ENCODE measurements at places on chromosomes 13 and 19. TPM values are rescaled to one million over a fixed set of nuclear protein-coding genes. Genes with fewer than 3 reads are reported as not detected.

GRCh38 chr19:35009424-35010415 lies 9.6 kb downstream of the GRAMD1A start:
- DNase-seq: no peak

DNA sequence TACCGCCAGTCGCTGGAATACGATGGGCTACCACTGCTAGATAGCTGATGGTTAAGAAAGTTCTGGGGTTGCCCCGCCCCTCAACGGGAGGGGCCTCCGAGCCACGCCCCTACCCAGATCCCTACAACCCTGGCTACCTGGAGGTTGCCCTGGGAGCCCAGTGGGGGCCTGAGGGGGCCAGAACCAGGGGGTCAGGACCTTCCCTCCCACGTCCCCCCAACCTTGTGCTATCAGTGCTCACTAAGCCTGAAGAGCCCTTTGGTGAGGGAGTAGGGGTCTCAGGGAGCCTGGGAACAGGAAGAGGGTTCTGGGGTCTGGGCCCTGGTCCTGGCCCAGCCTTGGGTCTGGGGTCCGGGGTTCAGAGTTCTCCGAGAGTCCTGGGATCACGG lies 8.9 kb downstream of the OCEL1 start:
- DNase-seq: peak; percentile 73

DNA sequence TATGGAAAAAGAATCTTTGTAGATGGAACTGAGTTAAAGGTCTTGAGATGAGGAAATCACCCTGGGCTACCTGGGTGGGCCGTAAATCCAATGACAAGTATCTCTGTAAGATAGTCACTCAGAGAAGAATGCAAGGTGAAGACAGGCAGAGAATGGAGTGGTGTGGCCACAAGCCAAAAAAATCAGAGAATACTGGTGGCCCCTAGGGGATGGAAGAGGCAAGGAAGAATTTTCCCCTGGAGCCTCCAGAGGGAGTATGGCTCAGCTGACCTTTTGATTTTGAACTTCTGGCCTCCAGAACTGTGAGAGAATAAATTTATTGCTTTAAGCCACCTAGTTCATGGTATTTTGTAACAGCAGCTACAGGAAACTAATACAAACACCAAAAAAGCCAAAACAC lies 32.7 kb upstream of the CSNK1A1L start:
- DNase-seq: peak; percentile 49

DNA sequence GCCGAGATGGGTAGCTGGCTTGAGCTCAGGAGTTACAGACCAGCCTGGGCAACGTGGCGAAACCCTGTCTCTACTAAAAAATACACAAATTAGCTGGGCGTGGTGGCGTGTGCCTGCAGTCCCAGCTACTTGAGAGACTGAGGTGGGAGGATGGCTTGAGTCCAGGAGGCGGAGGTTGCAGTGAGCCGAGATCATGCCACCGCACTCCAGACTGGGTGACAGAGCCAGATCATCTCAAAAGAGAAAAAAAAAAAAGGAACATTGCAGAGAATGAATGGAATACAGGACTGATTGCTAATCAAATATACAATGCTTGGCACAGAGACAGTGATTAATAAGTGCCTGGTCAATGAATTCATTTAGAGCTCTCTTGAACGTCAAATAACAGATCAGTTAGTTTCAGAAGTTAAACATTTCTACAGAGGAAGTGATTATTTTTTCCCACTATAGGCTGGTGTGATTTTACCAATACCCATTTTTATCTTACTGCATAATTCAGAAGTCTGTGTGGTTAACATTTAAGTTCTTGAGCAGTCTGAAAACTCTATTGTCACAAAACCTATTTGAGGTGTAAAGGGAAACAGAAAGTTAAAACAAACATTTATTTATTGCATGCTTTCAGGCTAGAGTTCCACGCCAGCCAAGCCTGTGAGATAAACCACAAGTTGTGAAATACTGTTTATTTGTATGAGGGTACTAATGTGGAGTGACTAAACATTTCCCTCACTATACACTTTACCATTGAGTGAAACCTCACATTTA lies 7.7 kb upstream of the TBC1D4 start:
- peak; percentile 91 for DNase-seq

GRCh38 chr13:101660711-101661110 lies 208.2 kb downstream of the ITGBL1 start:
- DNase-seq: peak; percentile 26

- no peak for DNase-seq
These were observed 18.9 kb upstream of the LRP3 start for GRCh38 chr19:33175156-33175782.

Gene MAN2B1
- 81.7 TPM for total RNA-seq

Gene MYO16
- not detected for total RNA-seq

Gene ZNF442
- total RNA-seq: 3.6 TPM

GRCh38 chr13:23674795-23675640 lies 104.8 kb downstream of the TNFRSF19 start:
- peak; percentile 86 for DNase-seq

DNA sequence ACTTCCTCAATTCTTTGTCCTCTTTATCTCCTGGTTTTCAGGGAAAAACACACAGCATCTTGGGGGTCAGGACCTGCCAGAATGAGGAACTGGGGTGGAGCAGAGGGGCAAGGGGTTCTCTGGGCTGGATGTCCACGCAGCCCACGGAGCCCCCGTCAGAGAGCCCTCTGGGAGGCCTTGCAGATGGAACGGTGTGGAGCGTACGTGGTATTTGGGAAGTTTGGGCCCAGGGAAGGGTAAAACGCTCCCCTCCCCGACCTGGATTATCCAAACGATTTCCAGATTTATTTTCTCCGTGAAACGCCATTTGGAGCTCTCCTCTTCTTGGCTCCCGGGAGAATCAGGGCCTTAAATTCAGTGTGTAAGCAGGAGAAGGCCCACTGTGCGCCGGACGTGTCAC lies 51.7 kb upstream of the ZNF536 start:
- no peak for DNase-seq

Measured in GM23248 (cell line).